LNCaP clone FGC (cell line): ENCODE measurements at places on chromosomes 16 and 17.

- DNase-seq = no peak
Measured at GRCh38 chr16:47928008-47928407, 227.8 kb downstream of the ABCC12 start.

GRCh38 chr16:1272453-1273198 lies 16.8 kb downstream of the TPSD1 start:
- DNase-seq = no peak

- no peak for DNase-seq
Measured at GRCh38 chr16:84907575-84907974, 87.8 kb downstream of the CRISPLD2 start.

GRCh38 chr16:88754912-88755744 lies 29.9 kb downstream of the PIEZO1 start:
- no peak for DNase-seq

DNA sequence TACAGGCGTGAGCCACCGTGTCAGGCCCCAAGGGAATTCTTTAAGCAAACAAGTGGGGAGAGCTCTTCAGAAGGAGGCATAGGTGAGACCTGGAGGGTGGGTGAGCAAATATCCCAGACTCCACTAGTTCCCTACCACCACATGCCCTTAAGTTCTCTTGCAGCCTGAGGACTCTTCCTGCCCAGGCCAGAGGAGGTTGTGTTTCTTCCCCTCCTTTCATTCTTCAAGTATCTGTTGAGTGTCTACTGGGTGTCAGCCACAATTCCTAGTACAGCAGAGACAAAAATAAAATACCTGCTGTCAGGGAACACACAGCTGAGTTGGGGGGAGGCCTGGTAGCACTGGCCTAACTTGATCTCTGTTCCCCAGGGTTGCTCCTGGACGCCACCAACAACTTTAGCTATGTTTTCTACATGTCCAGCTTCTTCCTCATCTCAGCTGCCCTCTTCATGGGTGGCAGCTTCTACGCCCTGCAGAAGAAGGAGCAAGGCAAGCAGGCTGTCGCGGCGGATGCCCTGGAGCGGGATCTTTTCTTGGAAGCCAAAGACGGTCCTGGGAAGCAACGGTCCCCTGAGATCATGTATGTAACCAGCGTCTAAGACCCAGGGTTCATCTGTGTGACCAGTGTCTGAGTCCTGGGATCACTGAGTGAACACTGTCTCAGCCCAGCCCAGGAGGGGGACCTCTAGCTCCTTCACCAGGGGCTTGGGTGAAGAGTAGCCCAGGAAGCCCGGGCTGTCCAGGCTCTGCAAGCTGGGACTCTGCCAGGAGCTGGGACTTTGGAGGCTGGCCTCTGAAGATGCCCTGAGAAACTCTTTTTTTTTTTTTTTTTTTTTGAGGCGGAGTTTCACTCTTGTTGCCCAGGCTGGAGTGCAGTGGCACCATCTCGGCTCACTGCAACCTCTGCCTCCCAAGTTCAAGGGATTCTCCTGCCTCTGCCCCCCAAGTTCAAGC lies 5.9 kb upstream of the ARMC7 start:
- DNase-seq = no peak

DNA sequence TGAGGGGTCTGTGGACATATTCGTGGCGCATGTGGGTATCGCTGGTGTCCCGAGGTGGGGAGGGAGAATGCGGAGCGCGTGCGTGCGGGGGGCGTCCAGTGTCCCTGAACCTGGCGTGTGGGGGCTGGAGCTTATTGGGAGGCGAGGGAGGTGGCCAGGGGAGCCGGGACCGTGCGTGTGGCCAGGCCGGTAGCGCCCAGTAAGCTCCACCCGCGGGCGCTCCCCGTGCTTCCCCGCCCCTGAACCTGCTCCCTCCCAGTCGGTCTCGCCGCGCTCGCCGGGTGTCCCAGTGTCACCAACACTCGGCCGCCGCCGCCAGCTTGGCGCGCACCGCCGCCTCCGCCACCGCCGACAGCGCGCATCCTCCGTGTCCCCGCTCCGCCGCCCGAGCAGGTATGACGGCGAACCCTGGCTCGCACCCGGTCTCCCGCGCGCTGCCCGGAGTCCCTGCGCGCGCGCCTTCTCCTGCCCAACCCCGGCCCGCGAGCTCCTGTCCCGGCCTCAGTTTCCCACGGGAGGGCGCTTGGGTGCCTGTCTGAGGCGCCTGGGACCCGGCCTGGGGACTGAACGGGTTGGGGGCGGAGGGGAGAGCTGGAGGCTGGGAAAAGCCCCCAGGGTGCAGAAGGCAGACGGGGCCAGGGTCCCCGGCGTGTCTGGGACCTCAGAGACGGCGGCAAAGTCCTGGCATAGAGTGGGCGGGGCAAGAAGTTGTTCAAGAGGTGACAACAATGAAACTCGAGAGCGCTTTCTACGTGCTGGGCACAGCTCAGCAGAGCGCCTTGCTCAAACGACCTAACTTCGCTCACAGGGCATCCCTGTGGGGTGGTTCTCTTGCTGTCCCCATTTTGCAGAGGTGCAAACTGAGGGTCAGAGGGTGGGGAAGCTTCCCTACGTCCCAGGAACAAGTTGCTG lies at the start of gene SCNN1B:
TSS of gene SCNN1B (plus strand) at position 258 of the 912 bp plus-strand sequence. CDS start 46,298 bp downstream, outside the sequence.
- no peak for DNase-seq

DNA sequence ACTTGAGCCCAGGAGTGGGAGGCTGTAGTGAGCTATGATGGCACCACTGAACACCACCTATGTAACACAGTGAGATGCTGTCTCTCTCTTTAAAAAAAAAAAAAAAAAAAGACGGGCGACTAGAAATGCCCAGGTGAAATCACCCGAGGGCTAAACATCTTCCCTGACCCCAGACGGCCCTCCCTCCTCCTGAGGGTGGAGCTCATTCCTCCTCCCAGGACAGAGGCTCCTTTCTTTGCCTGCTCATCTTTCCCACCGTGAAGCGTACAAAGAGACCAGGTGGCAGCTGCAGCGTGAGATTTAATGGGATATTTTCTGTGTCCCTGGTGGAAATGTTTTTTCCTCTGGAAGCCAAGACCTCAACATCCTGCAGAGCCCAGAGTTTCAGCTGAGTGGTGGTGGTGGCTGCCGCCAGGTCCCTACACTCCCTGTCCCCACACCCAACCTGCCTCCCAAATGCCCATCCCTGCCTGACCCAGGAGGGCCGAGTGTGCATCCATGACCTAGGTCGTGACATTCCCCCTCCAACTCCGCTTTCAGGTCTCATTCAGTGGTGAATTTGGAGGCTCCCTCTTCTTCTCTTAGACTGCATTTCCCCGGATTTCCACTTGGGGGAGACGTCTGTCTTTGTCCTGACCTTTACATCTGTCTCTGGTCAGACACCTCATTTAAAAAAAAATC lies 14.4 kb upstream of the GPRC5B start:
- DNase-seq = peak; percentile 18

DNA sequence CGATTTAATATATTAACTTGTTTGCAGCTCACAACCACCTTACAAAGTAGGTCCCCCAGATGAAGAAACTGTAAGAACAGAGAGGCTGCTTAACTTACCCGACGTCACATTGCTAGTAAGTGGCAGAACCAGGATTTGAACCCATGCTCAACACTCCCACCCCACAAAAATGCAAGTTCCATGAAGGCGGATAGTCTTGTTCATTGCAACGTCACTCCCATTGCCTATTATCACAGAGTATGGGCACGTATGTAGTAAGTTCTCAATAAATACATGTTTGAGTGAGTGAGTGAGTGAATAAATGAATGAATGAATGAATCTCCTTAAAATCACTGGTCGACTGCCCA lies 1.1 kb downstream of the USP31 start:
- DNase-seq = no peak

GRCh38 chr16:73599351-73599750 lies 551.4 kb upstream of the ZFHX3 start:
- no peak for DNase-seq

GRCh38 chr17:77285594-77286390 lies 145.0 kb downstream of the SEC14L1 start:
- DNase-seq = no peak

DNA sequence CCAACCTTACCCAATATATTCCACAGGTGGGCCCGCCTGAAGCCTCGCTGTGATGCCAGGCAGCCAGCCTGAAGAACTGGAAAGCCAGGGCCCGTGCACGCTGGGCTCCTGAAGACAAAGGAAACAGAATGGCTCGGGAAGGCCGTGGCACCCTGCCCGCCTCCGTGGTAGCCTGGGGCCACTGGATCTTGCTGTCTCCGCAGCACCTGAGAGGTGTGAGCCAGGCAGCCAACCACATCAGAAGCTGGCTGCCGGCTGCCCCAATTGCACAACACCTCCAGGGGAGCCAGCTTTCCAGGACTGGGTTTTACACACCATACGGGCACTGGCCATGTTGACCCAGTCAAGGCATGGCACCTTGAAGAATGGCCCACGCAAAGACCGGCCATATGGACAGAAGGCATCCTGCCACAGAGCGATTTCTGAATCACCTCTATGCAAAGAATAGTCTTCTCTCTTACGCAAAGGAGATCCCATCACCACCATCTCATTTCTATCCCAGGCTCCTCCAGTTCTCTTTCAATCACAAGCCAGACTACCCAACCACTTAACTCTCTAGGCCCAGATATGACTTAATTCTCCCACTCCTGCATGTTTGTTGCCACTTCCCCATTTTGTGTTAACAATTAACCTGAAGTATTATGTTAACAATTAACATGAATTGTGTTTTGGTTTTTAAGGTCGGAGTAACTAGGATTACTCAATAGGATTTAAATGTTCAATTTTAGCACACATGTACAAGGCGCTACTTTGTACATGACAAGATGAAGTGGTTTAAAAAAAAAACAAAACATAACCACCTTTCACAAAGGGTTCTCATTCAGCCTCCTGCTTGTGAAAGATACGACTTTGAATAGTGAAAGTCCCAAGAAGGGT lies 32.1 kb downstream of the ZFHX3 start:
- DNase-seq = peak; percentile 96

DNA sequence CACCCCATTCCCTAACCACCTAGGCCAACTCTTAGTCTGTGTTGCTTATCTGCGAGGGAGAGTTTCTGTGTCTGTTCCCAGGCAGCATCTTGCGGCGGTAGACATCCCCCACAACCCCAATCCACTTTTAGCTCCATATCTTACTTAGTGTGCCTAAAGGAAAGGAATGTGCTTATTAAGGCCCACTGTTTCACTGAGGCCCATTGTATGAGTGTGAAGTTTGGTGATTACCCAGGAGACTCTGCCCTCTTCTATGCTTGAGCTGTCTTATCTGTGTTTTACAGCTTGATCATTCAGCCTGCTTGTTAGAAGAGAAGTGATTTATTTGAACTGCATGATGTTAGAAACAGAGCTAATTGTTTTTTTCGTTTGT lies 10.3 kb upstream of the MLYCD start:
- no peak for DNase-seq

DNA sequence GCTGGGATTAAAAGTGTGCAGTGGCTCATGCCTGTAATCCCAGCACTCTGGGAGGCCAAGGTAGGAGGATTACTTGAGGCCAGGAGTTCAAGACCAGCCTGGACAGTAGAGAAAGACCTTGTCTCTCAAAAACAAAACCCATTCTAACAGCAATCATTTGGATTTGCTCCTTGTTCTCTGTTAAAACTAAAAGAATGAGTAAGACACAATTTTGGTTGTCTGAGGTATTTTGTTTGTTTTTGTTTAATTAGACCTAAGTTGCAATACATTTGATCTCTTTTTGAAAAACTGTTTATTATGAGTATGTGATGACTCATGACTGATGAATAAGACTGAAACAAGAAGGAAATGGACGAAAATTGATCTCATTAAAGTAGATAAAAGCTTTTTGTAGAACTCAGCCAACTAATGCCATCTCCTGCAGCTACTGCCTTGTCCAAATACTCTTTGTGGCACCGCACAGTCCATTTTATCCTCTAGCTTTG lies 29.0 kb downstream of the GLG1 start:
- no peak for DNase-seq

- DNase-seq = no peak
Measured at GRCh38 chr17:75460295-75460694, 3.9 kb downstream of the TMEM94 start.

DNA sequence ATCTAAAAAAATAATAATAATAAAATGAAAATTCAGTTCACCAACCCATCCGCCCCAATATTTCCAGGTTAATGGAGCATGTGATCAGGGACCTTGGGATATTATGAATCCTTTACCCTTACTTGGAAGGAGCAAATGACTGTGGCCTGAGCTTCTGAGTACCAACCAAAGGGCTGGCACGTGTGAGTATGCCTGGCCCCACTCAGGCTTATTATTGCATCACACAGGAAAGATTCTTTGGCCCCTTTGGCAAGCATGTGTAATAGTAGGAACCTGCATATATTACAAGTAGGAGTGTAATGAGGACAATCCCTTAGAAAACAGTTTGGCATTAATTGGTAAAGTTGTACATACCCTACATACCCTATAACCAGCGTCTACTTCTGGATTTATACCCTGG lies 7.2 kb upstream of the C17orf78 start:
- DNase-seq = no peak

GRCh38 chr16:66939366-66939765 lies 4.0 kb downstream of the CES2 start:
- DNase-seq = no peak

DNA sequence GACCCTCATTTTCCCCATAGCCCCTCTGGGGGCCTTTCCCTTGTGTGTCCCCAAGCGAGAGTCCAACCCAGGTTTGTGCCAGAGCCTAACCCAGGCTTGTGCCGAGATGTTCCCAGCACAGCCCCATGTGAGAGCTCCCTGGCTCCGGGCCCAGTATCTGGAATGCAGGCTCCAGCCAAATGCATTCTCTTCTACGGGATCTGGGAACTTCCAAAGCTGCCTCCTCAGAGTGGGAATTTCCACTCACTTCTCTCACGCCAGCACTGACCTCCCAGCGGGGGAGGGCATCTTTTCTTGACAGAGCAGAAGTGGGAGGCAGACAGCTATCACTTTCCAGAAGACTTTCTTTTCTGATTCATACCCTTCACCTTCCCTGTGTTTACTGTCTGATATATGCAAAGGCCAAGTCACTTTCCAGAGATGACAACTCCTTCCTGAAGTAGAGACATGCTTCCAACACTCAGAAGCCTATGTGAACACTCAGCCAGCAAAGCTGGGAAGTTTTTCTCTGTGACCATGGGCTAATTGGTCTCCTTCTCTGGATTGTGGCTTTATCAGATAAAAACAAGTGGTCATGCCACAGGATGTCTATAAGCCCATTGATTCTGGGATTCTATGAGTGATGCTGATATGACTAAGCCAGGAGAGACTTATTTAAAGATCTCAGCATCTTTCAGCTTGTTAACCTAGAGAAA lies 2.5 kb upstream of the CCL2 start:
- DNase-seq = no peak

- DNase-seq = no peak
Measured at GRCh38 chr17:8806926-8807550, 7.9 kb upstream of the MFSD6L start.

- DNase-seq = no peak
Measured at GRCh38 chr16:89765292-89765830, 44.0 kb downstream of the ZNF276 start.

DNA sequence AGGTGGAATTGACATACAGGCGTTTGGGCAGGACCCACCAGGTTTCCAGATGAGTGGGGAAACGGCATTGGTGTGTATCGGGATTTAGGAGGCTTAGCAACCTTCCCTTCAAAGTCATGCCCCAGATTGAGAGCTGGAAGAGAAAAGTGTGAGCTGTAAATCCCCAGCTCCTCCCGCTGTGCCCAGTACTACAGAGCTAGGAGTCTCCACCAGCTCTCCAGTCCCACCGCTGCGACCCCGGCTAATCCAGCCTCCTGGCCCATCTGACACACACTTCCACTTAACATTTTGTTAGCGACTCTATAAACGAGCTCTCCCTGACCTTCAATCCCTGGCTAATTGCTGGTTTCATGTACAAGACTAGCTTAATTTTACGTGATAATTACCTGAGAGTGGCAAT lies 29.9 kb upstream of the LHX1 start:
- DNase-seq = no peak

GRCh38 chr16:71524566-71525553 lies 1.4 kb upstream of the CHST4 start:
- no peak for DNase-seq

GRCh38 chr17:39325528-39326240 lies 75.7 kb downstream of the FBXL20 start:
- DNase-seq = no peak
